ENCODE measurements at places on chromosomes 1 and 21.

- no peak for DNase-seq
Measured at GRCh38 chr1:93095804-93096585, 16.9 kb downstream of the MTF2 start.

DNA sequence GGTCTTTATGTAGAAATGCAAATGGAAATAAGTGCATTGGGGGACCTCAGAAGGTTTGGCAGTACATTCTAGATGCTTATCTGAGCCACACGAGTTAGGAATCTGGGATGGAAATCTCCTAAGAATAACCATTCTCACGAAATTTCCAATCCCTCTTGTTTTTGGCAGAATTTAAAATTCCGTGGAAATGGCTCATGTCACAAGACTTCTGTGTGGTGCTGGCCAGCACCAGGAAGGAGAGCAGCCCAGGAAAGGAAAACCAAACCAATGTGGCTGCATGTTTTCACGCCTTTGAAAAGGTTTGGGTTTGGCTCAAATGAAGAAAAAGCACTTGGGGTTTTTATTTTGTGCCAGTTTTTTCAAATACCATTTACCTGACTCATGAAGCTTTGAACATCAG, 80.1 kb upstream of the KCNK2 start:
- no peak for DNase-seq

DNA sequence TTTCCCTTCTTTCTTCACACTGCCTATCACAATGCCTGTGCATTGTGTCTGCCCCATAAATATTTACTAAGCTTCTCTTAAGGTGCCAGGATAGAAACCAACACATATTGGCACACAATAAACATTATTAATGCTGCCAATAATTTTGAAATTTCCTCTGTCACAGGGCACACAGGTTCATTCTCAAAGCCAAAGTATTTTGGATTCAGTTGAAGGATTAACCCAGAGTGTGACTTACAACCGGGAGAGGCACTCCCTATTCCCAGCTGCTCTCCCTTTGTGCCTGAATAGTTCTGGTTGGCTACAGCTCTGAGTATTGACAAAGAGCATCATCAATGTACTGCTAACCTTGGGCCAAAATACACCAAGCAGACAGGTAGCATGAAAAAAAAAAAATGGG, 46.6 kb upstream of the ATP1A1 start:
- no peak for DNase-seq

- DNase-seq: no peak
Measured at GRCh38 chr1:1013922-1014648, 788 bp downstream of the ISG15 start.

DNA sequence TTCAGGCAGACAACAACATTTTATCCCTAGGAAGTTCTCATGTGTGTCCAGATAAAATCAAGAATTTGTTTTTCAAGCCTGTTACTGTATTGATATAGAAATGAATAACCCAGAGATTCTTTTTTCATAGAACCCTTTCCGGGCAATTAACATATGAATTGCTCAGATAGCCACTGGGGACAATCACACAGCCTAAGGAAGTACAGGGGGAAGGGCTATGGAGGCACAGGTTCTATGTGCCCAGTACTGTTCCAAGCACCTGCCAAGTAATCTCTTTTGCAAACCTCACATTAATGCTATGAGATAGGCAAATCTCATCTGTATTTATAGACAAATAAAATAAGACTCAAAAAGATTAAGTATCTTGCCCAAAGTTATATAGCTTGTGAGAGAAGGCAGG, 84.9 kb downstream of the NTNG1 start:
- DNase-seq: no peak

- DNase-seq: no peak
Measured at GRCh38 chr1:6691507-6691906, 10.1 kb downstream of the DNAJC11 start.

GRCh38 chr1:2950926-2951305, 70.4 kb upstream of the ACTRT2 start:
- no peak for DNase-seq

DNA sequence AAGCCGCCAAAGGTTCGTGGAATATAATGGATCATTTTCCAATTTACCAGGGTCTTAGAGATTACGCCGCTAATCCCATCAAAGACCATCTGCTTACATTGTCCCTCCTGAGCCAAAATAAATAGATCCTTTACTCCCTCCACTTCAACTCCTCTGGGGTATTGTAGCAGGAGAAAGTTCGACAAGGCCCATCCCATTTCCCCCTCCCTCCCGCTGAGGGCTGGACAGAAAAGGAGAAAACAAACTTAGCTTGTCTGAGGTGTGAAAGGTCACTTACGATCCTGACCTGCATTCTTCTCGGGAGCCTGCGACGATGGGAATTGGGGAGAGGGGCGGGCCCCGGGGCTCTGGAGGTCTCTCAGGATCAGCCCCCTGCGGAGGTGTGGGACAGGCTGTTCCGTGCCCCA, 60.8 kb downstream of the MEF2D start:
- DNase-seq: no peak

GRCh38 chr21:38931291-38931690, 125.6 kb downstream of the ETS2 start:
- DNase-seq: no peak

GRCh38 chr1:7352364-7352763, 418.7 kb upstream of the VAMP3 start:
- no peak for DNase-seq

- DNase-seq: peak; percentile 71
Measured at GRCh38 chr21:14773777-14774345, 227.7 kb upstream of the SAMSN1 start.

DNA sequence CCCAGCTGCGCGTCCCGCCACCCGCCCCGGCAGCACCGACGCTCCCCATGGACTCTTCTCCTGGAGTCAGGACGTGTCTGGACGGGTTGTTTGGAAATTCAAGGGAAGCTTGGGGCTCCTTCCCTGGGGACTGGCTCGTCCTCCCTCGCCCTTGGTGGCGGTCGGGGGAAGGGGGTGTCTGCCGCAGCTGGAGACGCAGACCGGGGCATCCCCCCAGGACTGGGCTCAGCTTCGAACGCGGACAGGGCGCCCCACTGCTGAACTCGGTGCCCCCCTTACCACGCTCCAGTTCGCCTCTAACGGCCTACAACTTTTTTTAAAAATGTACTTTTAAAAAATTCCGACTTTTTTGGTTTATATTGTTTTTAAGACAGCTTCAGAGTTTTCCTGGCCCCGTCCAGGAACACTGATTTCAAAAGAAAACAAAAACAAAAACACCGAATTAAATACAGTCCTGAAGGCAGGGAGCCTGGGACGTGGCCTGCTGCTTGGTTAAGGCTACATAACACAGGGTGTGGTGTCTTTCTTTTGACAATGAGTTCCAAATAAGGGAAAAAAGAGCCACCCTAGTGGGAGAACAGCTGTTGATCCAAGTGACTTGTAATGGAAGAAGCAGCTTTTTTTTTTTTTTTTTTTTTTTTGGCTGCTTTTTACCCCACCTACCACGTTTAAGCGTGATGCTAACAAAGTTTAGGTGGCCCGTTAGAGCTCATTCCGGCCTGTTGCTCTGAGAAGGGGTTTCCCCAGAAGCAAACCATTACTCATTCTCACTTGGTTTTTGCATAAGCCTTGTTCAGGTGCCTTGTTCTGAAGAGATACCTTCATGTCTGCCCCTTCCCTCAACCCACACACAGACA, 862 bp upstream of the DIPK1A start:
- DNase-seq: peak; percentile 56

GRCh38 chr21:38173276-38174035, 83.3 kb upstream of the KCNJ15 start:
- no peak for DNase-seq

DNA sequence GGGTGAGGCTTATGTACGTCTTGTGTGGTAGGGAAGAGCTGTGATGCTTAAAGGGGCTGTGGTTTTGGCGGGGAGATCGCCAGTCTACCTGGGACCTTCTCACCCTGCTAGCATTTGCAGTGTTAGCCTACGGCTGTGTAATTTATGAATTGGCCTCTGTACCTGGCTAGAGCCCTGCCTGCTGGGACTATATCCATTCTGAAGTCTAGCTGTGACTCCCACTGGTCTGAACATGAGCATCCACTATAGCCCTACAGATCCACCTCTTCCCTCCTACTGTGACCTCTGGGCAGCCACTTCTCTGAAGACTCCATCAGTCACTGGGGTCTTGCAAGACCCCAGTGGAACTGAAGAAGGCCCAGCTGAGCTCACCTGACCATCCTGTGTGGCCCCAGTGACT, 73.7 kb downstream of the MT1HL1 start:
- DNase-seq: no peak
